ENCODE measurements at places on chromosomes 3 and 15.

- no peak for DNase-seq
Observed at GRCh38 chr15:69789648-69790393, 307.9 kb downstream of the TLE3 start.

DNA sequence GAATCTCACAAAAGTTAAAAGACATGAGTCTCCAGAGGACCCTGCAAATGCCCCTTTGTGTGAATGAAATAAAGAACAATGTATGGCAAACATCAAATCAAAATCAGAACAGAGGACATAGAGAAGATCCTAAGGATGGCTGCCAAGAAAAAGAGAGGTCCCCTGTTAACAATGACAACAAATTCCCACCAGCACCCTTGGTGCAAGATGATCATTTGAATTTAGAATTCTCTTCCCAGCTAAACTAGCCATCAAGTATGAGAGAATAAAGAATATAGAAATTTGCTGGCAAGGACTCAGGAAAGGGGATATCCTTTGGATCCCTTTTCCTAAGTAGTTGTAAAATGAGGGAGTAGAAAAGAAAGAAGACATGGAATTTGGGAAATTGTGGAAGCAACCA, 8.2 kb downstream of the GP5 start:
- DNase-seq, result no peak

DNA sequence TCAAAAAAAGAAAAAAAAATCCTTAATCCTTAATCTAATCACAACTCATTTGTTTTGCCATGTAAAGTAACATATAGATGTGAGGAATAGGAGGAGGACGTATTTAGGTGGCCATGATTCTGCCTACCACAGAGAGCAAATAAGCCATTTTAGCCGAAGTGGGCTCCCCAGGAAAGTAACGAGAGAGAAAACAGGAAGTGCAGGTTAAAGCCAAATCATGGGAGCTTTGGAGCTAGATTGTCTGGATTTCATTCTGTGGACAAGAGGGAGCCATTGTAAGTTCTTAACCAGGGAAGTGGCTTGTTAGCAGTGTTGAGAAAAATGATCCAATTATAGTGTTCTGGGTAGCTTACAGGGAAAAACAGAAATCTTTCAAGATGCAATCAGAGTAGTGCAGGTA, 9.4 kb downstream of the TMOD2 start:
- DNase-seq, result no peak

- no peak for DNase-seq
Observed at GRCh38 chr3:52026041-52026440, 30.3 kb downstream of the DUSP7 start.

- DNase-seq, result no peak
Observed at GRCh38 chr3:188389711-188390342, 235.9 kb downstream of the LPP start.

DNA sequence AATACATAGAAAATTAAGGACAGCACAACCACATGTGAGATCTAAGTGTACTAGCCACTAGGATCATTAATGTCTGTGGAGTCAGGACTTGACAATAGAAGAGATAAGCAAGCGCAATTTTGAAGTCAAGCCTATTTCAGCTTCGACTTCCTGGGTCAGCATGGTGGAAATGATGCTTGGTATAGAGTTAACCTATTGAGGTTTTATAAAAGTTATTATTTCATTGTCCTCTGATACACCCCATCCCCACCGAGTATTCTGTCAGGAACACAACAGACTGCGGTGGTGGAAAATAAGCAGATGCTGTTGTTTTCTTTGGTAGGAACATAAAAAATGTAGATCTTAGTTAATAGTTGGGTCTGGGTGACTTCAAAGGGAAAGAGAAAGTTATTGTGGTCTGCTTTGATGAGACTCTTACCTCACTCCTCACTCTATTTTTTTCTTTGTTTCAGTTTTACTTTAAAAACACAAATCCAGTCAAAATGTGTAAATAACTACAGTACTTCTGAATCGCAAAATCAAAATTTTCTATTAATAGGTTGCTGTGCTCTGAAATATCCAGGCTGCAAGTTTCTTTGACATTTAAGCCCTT, 82.1 kb downstream of the IL5RA start:
- DNase-seq, result no peak

- peak; percentile 46 for DNase-seq
Observed at GRCh38 chr3:178392511-178392926, 143.7 kb upstream of the KCNMB2 start.

- no peak for DNase-seq
Observed at GRCh38 chr15:99449514-99449913, 116.3 kb upstream of the MEF2A start.

- DNase-seq, result no peak
Observed at GRCh38 chr3:186691676-186692075, 25.5 kb upstream of the KNG1 start.

- no peak for DNase-seq
Observed at GRCh38 chr3:15291589-15292541, 40.5 kb downstream of the SH3BP5 start.

DNA sequence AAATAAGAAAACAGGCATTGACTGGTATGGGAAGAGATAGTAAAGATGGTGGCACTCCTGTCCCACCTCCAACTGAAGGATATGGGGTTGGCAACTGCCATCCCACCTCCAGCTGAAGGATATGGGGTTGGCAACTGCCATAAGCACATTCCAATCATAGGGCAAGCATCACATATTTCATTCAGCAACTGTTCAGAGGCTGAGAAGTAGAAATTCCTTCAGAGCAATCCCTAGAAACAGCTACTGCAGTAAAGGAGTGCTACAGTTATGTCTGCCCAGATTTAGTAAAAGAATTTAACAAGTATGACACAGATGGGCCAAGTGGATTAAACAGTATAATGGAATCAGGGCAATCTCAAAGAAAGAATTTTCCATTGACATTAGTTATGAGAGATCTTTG, 156.8 kb downstream of the IMPG2 start:
- DNase-seq, result no peak

DNA sequence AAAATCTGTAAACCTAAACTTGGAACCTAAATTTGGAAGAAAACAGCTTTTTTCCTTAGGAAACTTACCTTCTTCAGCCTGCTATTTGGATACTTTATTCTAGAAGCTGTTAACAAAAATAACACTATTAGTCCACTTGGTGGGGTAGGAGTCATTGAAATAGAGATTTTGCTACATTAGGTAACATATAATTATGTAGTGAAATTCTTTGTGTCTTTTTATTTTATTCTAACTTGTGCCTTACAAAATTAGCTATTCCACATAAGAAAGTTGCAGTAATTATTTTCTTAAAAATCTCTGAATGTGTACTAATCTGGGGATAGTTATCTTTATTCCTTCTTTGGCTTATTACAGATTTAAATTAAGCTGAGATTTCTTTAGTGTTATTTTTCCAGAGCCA, 360.4 kb upstream of the ROBO2 start:
- no peak for DNase-seq

GRCh38 chr15:49255966-49256759, 86.1 kb downstream of the GALK2 start:
- no peak for DNase-seq

GRCh38 chr3:20870106-20870899, 684.3 kb upstream of the SGO1 start:
- DNase-seq, result no peak

DNA sequence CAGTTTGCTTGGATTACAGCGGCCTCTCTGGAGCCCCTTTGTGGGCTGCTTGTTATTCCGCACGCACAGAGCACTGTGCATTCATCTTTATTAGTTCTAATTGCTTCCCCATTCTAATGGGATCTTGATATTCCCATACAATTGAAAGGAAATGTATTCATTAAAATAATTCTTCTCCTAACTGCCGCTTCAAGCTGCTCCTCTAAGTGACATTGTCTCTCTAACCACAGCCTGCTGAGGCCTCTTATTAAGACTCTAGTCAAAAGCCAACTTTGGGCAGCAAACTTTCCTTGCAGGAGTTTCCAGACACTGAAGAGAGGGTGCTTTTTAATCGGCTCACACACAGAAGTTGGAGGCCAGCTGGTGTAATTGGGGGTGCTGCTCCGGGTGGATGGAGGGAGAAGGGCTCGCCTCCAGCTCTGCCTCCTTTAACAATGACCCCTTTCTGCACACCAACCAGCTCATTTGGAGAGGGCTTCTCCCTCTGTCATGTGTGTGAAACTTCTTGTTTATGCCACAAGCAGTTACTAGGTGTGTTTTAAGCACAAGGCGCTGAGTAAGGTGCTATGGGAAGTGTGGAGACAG, 5.6 kb upstream of the MAGEF1 start:
- no peak for DNase-seq

DNA sequence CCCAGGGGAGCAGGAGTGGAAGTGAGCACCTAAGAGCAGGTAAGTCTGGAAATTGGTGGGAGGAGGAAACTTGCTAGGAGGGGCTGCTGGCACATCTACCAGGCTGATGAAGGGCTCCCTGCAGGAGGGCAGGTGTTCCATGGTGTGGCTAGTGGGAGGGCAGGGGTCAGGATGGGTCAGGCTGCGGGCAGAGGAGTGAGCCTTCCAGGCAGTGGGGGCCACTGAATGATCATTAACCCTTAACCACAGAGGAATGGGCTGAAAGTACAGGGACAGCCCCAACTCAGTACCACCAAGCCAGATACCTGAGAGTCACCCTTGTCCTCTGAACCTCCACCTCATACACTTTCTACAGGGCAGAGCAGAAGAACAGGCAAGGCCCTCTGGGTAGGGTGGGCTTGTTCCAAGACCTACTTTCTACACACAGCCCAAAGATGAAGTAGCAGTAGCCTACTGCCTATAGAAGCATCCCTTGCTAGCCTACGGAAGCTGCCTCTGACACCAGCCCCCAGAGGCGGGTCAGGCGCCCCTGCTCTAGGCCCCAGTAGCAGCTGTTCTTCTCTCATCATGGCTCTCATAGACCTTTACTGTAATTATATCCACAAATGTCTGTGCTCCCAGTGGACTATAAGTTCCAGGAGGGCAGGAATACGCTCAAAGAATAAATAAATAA, 4.6 kb downstream of the RAB6B start:
- no peak for DNase-seq

DNA sequence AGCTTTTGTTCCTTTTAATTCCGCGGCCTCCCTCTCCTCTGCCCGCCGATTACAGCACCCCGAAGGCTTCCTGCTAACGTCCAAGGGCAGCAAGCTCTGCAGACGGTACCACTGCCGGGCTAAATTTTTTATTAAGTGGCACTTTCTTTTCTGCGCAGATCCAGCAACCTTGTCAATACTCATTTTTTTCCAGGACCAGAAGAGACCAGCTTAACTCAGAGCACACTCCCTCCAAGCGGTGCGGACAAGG, 542 bp upstream of the MEIS2 start:
- no peak for DNase-seq

DNA sequence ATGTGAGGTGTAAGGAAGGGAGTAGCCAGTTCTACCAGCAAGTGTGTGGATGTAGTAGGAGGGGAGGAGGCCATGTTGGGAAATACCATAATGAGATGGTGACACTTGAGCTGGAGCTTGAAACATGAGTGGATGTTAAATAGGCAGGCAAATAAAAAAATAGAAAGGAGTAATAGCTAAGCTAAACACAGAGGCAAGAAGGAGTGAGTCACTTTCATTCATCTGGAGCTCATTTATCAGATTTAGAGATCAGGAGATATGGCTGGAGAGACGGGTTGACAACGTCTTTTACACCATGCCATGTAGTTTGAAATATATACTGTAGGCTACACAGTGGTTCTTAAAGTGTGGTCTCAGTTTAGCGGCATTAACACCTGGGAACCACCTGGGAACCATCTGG, 390.5 kb downstream of the DIPK2A start:
- DNase-seq, result peak; percentile 6

GRCh38 chr3:131602011-131602779, 99.4 kb upstream of the MRPL3 start:
- DNase-seq, result no peak

- no peak for DNase-seq
Observed at GRCh38 chr3:10004960-10005564, 18.4 kb upstream of the EMC3 start.

DNA sequence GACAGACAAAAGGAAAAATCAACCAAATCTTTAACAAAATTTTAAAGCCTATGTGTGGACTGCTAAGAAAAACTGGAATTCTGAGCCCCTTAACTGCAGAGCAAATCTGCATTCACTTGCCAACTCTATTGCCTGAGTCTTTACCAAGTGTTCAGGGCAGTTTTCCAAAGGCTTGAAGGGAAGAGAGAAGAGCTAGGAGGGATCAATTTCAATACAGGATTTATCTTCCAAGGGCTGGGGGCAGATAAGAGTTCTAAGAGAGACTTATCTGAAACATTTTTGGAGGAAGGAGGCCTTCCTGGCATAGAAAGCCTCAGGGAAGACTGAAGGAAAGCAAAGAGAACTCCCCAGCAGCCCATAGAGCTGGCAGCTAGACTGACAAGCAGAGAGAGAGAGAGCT, 31.4 kb upstream of the LSAMP start:
- no peak for DNase-seq

GRCh38 chr3:53707222-53707621, 139.0 kb downstream of the CHDH start:
- no peak for DNase-seq

- no peak for DNase-seq
Observed at GRCh38 chr15:49438962-49439631, 16.1 kb downstream of the FGF7 start.

DNA sequence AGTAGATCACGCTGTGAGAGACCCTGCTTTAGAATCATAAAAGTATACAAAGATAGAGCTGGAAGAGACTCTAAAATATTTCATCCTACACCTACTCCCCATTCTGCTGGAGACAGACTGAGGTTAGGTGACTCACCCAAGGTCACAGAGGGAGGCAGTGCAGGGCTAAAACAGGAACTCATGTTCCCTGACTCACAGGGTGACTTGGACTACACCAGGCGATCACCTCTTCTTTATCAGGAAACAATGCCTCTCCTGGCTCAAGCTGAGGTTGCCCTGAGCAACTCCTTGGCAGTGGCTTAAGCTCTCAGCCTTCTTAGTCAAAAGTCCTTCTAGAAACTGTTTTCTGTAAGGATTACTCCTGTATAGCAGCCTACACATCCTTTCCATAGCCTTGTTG, 26.4 kb upstream of the TNFAIP8L3 start:
- DNase-seq, result peak; percentile 94

DNA sequence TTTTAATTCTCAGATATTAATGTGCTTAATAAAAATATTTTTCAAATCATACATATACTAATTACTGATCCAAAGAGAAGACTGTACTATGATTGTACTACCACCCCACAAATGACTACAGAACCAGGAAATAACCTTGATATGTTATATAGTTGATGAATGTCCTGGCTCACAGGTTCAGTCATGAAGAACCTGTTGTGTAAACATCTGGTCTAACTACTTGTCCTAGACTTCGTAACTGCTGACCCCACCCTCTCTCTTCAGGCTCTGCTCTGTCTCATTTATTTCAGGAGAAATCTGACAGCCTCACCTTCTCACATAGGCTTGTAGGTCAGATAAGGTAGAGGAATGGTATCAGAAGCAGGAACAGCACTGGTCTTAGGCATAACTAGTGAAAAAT, 14.7 kb upstream of the CSTA start:
- no peak for DNase-seq

- no peak for DNase-seq
Observed at GRCh38 chr3:76864355-76864754, 175.5 kb upstream of the ROBO2 start.

GRCh38 chr3:167100200-167100599, 279.9 kb downstream of the ZBBX start:
- DNase-seq, result no peak
